ENCODE measurements at places on chromosomes 7 and 10.

- no peaks in the 10 kb centered on the region for H3K4me1 ChIP-seq
- no peaks in the 10 kb centered on the region for H3K27me3 ChIP-seq
- no peak overlapping the region for H3K4me3 ChIP-seq
- H3K27ac ChIP-seq: no peak overlapping the region
- no peaks in the 10 kb centered on the region for H3K36me3 ChIP-seq
- DNase-seq: no peak
These were observed 376.0 kb downstream of the TFEC start for GRCh38 chr7:115654384-115655214.

- no peaks in the 10 kb centered on the region for H3K27me3 ChIP-seq
- H3K4me1 ChIP-seq: no peaks in the 10 kb centered on the region
- no peak for DNase-seq
- no peak overlapping the region for H3K27ac ChIP-seq
- no peak overlapping the region for H3K4me3 ChIP-seq
- no peaks in the 10 kb centered on the region for H3K36me3 ChIP-seq
These were observed 1053.9 kb downstream of the KCNMA1 start for GRCh38 chr10:76583711-76584161.

DNA sequence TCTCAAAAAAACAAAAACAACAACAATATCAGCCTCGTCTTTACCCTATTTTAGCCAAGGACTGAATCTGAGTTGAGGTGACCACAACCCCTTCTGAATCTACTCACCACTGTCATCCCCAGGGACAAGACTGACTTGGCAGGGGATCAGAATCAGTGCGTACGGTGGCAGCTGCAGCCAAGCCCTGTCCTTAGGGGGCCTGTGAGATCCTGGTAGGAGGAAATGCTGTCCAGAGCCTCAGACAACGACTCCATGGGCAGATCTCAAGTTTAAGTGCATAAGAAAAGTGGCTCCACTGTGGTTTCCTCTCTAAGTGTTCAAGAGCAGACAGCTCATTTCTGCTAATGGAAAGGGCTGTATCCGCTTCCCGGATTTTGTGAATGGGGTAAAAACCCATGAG, 22.4 kb upstream of the CYTH3 start:
- no peak overlapping the region for H3K27ac ChIP-seq
- H3K4me1 ChIP-seq: no peaks in the 10 kb centered on the region
- no peaks in the 10 kb centered on the region for H3K36me3 ChIP-seq
- H3K4me3 ChIP-seq: no peak overlapping the region
- DNase-seq: no peak
- H3K27me3 ChIP-seq: no peaks in the 10 kb centered on the region

DNA sequence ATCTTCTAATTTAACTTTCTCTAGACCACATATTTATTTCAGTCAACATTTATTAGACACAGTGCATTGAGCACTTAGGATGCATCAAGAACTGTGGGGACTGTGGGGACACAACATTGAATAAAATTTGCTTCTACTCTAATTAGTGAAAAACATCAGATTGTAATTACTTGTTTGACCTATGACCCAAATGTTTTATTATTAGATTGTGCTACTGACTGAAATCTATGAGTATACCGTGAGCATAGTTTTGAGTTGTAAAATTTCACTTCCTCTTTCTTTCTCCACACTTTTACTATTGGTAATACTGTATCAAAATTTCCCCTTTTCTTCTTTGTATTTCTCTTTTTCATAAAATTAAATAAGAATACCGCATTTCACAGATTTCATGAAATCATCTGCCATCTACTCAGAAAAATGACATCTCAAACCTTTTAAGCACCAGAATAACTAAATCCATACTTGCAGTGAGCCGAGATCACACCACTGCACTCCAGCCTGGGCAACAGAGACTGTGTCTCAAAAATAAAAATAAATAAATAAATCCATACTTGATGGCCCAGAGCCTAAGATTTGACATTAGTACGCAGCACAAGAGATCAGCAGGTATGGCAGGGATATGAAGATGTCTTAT, 25.4 kb upstream of the INPP5F start:
- H3K27me3 ChIP-seq: no peaks in the 10 kb centered on the region
- peaks cover 14% of the 10 kb centered on the region for H3K4me1 ChIP-seq
- H3K4me3 ChIP-seq: no peak overlapping the region

GRCh38 chr10:89240519-89240918, 11.1 kb downstream of the LIPA start:
- peaks cover 24% of the 10 kb centered on the region for H3K36me3 ChIP-seq
- H3K4me3 ChIP-seq: no peak overlapping the region
- no peak for DNase-seq
- H3K27me3 ChIP-seq: no peaks in the 10 kb centered on the region
- no peaks in the 10 kb centered on the region for H3K4me1 ChIP-seq

DNA sequence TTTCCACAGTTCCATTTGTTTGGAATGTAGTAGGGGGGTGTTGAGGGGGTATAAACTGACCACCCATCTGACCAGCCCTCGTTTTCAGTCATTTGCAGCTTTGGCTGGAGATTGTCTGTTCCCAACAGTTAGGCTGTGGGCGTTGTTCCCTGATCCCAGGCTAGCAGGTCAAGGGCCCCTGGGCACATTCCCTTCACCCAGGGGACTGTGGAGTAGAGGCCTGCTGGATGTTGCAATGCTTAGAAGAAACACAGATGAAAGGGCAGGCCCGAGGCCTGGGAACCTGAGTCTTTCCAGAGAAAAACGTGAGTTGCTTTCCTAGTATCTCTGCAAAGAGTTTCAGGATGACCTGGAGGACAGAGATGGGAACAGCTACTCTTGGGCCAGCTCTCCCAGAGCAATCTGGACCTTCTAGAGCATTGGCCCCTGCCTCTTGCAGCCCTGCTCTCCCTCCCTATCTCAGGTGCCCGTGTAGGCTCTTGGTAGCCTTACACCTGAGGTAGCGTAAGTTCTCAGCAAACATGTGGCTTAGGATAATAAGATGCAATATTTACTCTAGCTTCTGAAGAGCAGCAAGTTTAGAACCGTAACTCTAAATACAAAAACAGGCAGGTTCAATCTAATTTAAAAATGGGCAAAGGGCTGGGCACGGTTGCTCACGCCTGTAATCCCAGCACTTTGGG, 99.4 kb upstream of the EFCAB10 start:
- H3K4me3 ChIP-seq: no peak overlapping the region
- H3K4me1 ChIP-seq: peaks cover 48% of the 10 kb centered on the region
- H3K27me3 ChIP-seq: no peaks in the 10 kb centered on the region
- peaks cover 16% of the 10 kb centered on the region for H3K36me3 ChIP-seq
- no peak for DNase-seq

DNA sequence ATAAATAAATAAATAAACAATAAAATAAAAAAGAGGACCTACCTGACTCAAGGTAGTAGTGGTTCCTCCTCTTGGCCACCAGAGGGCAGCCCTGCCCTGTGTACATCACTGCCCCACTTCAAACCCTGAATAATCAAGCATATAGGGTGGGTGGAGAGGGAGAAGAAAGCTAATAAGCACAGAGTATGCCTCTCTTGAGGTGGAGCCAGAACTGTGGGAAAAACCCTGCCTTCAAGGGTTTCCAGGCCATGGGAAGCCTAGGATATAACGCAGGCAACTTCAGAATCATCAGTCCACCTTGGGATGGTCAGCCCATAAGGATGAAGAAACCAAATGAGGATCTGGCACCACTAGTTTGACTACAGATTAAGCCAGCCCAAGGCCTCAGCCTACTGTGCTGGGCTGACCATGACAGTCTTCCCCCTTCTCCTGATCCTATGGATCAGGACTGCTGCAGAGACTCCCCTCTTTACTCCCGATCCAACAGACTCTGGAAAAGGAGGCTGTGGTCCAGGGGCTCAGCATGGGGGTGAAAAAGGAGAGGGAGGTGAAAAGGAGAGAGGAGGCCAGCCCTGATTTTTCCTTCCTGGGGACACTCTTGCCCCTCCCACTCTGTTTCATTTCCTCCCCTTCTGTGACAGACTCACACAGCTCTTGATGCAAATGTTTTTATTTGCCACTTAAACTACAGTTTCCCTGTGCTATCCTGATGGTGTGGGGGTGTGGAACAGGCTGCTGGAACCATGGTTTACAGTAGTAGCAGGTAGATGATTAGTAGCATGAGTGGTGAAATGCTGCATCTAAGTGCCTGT, 10.1 kb downstream of the AVPI1 start:
- DNase-seq: peak; percentile 57
- H3K27ac ChIP-seq: no peak overlapping the region
- H3K4me1 ChIP-seq: peaks cover 3% of the 10 kb centered on the region
- H3K27me3 ChIP-seq: no peaks in the 10 kb centered on the region
- H3K36me3 ChIP-seq: peaks cover 26% of the 10 kb centered on the region

DNA sequence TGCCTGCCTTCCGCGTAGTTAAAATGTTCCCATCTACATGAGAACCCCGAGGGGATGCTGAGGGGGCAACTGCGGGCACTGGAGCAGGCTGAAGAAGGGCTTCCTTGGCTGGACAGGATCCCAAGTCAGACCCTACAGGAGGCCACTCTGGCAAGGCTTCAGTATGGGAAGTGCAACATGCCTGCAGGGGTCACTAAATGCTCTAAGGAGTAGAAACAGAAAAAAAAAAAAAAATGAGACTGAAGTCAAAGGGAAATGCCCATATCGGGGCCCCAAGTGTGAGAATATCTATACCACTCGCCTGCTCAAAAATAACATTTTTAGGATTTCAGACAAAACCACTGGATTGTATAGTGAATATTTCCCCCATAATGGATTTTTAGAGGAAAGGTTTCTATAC, 33.5 kb downstream of the FAM204A start:
- no peak for DNase-seq
- peaks cover 46% of the 10 kb centered on the region for H3K36me3 ChIP-seq
- no peak overlapping the region for H3K4me3 ChIP-seq
- no peak overlapping the region for H3K27ac ChIP-seq
- H3K4me1 ChIP-seq: no peaks in the 10 kb centered on the region
- H3K27me3 ChIP-seq: no peaks in the 10 kb centered on the region

DNA sequence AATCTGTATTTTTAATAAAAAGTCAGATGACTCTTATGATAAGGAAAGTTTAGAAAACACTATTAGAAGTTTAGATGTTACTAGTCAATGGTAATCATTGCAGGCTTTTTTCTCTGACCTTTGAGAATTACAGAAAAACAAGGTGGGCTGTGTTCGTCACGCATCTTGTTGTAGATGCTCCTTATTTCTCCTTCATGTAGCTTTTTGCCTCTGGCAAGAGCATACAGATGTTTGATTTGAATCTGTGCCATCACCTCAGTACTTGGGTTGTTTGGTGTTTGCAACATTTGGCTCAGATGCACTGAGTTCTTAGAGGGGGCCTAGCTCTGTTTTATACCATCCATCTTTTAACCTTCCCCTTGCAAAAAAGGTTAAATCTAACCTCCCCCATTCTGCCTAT, 11.5 kb downstream of the TAS2R16 start:
- no peak for DNase-seq
- no peaks in the 10 kb centered on the region for H3K4me1 ChIP-seq
- H3K4me3 ChIP-seq: no peak overlapping the region
- no peaks in the 10 kb centered on the region for H3K36me3 ChIP-seq

DNA sequence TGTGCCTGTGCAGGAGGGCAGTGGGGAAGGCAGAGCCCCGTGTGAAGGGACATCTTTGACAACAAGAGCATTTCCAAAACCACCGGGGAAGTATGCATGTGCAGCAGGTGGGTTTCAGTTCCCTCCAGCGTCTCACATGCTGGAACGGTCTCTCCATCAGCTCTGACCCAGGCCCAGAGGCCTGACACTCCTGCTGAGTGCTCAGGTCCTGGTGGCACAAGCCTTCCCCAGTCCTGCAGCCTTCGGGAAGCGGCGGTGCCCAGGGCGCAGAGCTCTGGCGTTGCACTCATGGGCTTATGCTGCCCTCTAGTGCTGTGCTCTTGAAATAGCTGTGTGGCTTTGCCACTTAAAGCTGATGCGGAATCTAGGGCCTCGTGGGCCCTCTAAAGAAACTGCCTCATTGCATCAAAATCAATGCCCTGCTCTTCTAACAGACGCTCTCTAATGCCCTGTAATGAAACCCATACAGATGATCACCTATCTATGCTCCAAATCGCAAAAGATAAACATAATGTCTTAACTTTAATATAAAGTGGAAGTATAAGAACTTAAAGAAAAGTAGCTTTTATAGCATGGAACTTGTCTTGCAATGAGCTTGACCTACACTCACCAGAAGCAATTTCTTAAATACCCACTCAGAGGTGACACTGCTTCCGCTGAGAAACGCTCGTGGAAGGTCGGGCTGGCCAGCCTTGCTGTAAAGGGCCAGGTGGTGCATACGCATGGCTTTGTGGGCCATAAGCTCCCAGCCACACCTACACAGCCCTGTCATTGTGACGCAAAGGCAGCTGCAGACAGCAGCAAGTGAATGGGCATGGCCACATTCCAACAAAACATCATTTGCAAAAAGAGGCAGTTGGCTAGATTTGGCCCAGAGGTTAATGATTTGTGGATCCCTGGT, 38.6 kb downstream of the CLRN3 start:
- no peak overlapping the region for H3K4me3 ChIP-seq
- no peaks in the 10 kb centered on the region for H3K36me3 ChIP-seq
- H3K27ac ChIP-seq: no peak overlapping the region
- DNase-seq: peak; percentile 13
- no peaks in the 10 kb centered on the region for H3K27me3 ChIP-seq
- H3K4me1 ChIP-seq: peaks cover 3% of the 10 kb centered on the region

- H3K27ac ChIP-seq: no peak overlapping the region
- no peaks in the 10 kb centered on the region for H3K36me3 ChIP-seq
- no peaks in the 10 kb centered on the region for H3K4me1 ChIP-seq
- H3K4me3 ChIP-seq: no peak overlapping the region
- no peak for DNase-seq
These were observed 75.4 kb upstream of the SLC13A1 start for GRCh38 chr7:123275036-123275753.

DNA sequence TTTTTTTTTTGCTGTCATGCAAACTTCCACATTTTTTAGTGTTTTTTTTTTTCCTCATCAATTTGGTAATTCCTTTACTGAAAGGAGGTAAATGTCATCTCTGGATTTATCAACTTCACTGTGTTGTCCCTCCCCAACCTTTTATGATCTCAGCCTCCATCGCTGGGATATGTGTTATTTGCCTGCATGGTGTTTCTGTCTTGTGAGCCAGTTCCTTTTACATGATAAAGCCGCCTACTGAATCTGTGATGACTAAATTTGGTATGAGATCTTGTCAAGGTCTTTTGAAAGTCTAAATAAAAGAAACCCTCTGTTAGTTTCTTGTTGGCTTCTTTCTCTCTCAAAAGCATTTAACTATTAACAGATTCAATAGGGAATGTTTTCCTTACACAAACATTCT, 39.3 kb downstream of the TAS2R41 start:
- no peak overlapping the region for H3K27ac ChIP-seq
- no peak for DNase-seq
- no peak overlapping the region for H3K4me3 ChIP-seq

- H3K36me3 ChIP-seq: no peaks in the 10 kb centered on the region
- DNase-seq: no peak
- H3K4me1 ChIP-seq: no peaks in the 10 kb centered on the region
- no peak overlapping the region for H3K4me3 ChIP-seq
- H3K27ac ChIP-seq: no peak overlapping the region
These were observed 30.8 kb upstream of the DRGX start for GRCh38 chr10:49426490-49427360.

All from CD4-positive, CD25-positive, alpha-beta regulatory T cell (primary cell).